ENCODE measurements at places on chromosomes 13 and 19.

DNA sequence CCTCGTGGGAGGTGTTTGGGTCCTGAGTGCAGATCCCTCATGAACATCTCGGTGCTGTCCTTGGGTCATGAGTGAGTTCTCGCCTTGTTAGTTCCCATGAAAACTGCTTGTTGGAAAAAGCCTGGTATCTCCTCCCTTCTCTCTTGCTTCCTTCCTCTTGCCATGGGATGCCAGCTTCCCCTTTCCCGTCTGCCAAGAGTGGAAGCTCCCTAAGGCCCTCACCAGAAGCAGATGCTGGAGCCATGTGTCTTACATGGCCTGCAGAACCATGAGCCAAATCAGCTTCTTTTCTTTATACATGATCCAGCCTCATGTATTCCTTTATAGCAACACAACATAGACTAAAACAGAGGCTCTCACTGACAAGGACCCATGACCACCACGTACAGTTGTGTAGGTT lies 8.2 kb downstream of the ADGRE2 start:
- DNase-seq: no peak

DNA sequence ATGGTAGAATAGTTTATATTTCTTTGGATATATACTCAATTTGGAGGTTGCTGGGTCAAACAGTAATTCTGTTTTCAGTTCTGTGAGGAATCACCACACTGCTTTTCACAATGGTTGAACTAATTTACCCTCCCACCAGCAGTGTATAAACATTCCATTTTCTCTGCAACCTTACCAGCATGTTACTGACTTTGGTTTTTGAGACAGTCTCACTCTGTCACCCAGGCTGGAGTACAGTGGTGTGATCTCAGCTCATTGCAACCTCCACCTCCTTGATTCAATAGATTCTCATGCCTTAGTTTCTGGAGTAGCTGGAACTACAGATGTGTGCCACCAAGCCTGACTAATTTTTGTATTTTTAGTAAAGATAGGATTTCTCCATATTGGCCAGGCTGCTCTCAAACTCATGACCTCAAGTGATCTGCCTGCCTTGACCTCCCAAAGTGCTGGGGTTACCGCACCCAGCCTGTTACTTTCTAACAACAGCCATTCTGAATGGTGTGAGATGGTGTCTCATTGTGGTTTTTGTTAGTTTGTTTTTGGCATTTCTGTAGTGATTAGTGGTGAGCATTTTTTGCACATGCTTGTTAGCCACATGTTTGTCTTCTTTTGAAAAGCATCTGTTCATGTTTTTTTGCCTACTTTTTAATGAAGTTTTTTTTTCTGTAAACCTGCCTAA lies 12.5 kb downstream of the ZNF714 start:
- DNase-seq: no peak

GRCh38 chr13:45195421-45195820 lies 5.4 kb downstream of the KCTD4 start:
- DNase-seq: no peak

DNA sequence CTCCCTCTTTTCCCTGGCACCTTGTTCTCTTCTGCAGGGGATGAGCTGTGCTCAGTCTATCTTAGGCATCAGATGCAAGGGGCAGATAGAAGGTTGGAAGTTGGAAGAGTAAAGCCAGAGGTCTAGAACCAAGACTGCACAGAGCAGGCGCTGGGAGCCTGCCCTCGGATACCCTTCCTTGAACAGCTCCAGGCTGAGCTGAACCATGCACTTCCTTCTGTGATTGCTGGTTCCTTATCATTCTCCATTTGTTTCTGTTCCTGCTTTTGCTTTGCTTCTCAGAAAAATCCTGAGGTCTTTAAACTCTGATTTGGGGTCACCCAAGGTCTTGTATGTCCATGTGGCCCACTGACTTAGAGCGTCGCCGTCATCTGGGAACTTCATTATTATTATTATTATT lies 36.3 kb downstream of the ARHGEF18 start:
- no peak for DNase-seq

DNA sequence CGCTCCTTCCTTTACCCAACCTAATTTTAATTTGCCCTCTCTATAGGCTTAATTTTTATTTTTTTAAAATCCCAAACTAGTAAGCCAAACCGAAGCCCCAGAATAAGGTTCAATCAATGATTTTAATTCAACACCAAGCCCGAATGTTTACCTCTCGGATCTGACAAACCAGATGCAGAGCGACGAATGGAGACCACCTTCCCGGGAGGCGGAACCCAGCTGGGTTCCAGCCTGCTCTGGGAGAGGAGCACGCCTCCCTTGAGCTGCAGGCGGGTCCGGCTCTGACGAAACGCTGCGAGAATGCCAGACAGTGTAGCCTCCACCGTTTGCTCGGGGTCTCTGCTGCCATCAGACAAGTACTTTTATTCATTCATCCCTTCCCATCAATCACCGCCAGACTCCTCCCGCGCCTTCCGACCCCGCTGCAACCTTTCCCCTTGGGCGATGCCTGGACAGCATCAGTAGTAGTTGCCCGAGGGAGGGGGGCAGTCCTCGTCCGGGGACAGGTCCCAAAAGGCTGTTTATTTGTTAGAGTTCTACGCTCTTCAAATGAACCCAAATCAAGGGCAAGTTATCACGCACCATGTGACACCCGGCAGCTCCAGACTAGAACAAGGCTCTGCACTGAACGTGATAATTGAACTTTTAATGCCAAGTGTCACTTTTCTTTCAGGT lies 752 bp upstream of the EDNRB start:
- DNase-seq: no peak

- no peak for DNase-seq
These were observed 147.3 kb downstream of the LHFPL6 start for GRCh38 chr13:39455521-39456175.

GRCh38 chr13:42812316-42812715 lies 30.9 kb downstream of the FAM216B start:
- no peak for DNase-seq

DNA sequence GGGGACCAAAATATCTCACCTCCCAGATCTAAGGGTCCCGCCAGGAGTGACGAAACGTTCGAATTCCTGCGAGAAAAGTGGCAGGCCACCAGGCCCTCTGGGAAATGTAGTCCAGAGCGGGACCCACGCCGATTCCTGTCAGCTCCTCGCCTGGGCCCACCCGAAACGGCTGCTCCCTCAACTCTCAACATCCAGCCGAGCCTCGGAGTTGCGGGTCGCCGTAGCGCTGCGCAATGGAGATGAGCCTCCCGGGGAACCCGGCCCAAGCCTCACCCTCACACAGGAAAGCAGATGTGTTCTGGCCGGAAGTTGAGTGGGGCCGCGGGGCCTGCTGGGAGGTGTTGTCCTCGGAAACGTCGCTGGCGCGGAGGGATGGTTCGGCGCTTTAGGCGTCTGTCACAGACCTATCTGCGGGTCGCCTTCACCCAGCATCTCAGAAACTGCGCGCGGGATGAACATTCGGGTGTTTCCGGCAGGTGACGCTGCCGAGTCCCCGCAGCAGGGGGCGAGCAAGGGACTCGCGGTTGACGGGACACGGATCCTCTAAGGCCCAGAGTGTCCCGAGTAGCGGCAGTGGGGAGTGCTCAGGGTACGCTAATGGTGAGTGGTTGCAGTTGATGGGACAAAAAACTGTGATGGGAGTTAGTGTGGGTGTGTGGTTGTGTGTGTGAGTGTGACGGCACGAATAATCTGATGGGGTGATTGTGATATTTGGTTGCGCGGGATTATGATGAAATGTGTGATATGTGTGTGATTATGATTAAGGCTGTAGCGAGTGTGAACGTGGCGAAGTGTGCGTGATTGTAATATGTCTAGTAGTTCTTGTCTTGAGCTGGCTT lies at the start of the genes ZNF568 and ZNF829:
Gene ZNF568, plus strand, starts transcription at position 341 of the 839 bp plus-strand sequence. CDS start 6,439 bp downstream, outside the sequence.
Gene ZNF829, minus strand, starts transcription at position 300 of the 839 bp plus-strand sequence. CDS start 1,124 bp downstream, outside the sequence.
- DNase-seq: peak; percentile 63

GRCh38 chr13:113123226-113124201 lies 915 bp downstream of the F10 start:
- no peak for DNase-seq

DNA sequence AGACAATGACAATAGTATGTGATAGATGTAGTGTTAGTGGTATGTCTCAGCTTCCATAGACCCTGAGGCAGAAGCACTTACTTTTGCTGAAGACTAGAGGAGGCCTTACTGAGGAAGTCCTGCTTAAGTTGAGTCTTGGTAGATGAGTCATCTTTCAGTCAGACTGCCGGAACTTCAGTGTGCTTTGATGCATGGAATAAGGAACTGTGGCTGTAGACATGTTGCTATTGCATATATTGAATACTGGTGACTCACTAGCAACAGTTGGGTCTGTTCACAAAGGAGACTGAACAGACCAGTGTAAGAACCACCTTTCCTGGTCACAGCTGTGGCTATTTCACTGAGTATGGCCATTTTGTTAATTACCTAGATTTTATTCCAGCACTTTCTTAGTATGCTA lies 1000.6 kb downstream of the OLFM4 start:
- DNase-seq: peak; percentile 26

DNA sequence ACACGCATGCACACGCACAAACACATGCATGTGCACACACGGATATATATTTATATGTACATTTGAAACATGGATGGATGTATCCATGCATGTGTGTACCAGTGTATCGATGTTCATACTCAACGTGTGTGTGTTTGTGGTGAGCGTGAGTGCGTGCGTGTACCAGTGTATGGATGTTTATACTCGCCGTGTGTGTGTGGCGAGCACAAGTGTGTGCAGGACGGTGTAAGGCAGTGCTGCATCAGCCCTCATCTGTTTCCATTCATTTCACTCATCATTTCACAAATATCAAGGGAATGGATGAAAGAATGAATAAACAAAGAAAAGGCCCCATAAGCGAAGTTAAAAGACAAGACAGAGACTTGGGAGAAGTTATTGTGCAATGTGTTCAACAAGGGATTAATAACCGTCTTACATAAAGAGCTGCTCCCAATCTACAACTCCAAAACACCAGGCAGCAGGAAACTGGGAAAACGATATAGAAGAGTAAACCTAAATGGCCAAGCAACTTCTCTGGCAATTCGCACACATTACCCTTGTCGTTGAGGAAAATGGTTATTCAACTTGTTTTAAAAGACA lies 21.7 kb upstream of the MIER2 start:
- DNase-seq: no peak

GRCh38 chr19:3338541-3339181 lies 27.7 kb upstream of the NFIC start:
- DNase-seq: no peak

- no peak for DNase-seq
These were observed 169.6 kb upstream of the SOX1 start for GRCh38 chr13:111897178-111897845.

DNA sequence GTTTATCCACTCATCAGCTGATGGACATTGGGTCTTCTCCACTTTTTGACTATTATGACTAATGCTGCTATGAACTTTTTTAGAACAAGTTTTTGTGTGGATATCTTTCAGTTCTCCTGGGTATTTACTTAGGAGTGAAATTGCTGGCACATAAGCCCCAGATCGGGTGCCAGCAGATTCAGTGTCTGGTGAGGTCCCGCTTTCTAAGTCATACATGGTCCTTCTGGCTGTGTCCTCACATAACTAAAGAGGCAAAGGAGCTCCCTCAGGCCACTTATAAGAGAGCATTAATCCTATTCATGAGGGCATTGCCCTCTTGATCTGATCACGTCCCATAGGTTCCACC lies 600 bp upstream of the ZNF226 start:
- DNase-seq: no peak

DNA sequence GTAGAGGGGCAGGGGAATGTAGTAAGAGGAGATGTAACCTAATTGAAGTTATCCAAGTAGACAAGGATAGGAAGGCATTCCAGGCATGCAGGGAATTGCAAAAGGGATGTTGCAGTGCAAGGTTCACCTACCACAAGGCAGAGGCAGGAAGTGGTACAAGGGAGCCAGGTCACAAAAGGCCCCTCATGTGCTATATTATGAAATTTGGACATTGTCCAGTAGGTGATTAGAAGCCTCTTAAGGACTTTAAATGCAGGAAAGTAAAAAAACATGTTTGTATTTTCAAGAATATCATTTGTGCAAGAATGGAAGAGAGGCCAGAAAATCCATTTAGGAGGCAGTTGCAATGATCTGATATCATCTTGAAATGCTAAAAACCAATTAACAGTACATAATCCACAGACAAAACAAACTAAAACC lies 111.4 kb downstream of the FRY start:
- no peak for DNase-seq

DNA sequence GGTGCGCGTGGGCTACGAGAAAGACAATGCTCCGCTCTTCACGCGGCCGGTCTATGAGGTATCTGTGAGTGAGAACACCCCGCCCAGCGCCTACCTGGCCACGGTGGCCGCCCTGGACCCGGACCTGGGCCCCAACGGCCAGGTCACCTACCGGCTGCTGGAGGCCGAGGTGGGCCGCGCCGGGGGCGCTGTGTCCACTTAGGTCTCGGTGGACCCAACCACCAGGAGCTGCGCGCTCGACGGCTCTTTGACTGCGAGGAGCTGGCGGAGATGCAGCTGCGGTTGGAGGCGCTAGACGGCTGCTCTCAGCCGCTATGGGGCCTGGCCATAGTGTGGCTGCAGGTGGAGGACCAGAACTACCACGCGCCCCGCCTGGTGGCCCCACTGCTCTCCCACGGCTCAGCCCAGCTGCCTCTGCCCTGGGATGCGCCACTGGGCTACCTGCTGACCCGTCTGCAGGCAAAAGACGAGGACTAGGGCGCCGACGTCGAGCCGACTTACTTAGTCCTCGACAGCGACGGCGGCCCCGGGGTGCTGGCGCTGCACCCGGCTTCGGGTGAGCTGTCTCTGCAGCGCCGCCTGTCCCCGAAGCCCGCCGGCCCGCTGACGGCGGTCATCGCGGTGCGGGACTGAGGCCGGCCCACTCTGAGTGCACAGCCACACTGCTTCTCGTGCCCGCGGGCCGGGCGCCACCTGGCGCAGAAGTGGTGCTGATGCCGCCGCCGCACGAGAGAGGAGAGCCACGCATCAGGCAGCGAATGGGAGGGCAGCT lies 173.0 kb downstream of the OLFM4 start:
- no peak for DNase-seq

DNA sequence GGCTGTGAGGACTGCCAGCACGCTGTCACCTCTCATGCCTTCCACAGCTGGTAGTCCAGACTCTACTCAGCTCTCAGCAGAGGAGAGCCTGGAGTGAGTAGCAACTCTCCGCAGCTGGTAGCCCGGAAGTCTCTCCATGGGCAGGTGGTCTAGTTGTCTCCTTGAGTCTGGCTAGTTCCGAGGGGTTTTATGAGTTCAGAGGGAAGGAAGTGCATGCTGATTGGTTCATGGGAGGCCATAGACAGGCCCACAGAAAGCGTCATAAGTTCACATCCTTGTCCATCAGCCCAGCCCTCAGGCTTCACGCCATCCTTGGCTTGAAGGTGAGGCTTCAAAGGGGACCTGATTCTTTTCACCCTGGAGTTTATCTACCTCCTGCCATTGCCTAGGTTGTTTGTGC lies 2662.4 kb upstream of the PCDH20 start:
- DNase-seq: no peak

GRCh38 chr13:81493144-81493543 lies 1152.2 kb upstream of the SPRY2 start:
- no peak for DNase-seq

DNA sequence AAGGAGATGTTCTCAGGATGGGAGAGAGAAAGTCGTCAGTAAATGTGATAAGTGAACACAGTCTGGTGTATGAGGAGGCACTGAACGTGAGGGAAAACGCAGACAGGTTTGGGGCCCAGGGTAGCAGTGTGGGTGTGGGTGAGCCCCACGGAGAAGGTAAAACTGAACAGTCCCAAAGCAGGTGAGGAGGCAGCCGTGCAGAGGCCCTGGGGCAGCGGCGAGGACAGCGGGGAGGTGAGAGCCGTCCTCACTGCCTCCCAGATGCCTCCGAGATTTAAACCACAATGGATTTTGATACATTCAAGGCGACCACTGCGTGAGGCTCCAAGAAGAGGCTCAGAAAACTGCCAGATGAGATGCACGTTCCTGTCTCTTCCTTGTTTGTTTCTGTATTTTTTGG lies 14.5 kb upstream of the SHC2 start:
- no peak for DNase-seq

- DNase-seq: peak; percentile 99
These were observed 551 bp upstream of the TSEN34 start for GRCh38 chr19:54190503-54191010.
